Breast epithelium (tissue), 4 donors: ENCODE measurements at places on chromosomes 1 and 21.
A peak's percentile ranks its signal among the peaks of the same experiment; 100 is the strongest.

DNA sequence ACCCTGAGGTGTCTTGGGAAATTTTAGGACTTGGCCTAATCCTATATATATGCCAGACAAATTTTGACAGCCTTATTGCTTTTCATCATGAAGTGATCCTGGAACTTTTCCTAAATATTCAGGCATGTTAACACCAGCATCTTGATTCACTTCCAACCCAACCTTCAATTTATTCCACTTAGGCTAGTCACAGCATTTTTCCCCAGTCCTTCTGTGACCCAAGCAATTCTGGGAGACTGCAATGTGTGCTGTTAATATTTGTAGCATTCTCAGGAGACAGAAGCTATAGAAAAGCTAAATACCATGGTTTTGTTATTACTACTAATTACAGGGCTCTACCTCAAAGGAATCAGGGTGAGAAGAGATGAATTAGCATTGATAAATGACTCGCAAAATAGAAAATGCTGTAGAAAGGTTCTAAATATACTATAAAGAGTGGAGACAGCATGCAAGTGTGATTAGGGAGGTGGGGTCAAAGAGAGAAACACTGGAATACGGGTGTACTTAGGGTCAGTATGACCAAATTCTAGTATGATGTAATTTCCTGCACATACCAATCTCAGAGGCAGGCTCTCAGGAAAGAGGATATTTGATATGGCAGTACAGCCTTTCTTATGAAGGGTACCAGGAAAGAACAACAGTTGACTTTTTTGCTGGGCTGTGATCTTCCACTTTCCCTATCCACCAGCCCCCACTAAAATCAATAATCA lies 29.1 kb downstream of the PRRX1 start:
- DNase-seq = no peak

- DNase-seq = no peak
Measured at GRCh38 chr1:66090859-66091457, 298.3 kb downstream of the PDE4B start.

GRCh38 chr1:201905234-201905890 lies 16.7 kb downstream of the SHISA4 start:
- DNase-seq = no peak

GRCh38 chr1:220521778-220522177 lies 6.2 kb upstream of the MARK1 start:
- no peak for DNase-seq

DNA sequence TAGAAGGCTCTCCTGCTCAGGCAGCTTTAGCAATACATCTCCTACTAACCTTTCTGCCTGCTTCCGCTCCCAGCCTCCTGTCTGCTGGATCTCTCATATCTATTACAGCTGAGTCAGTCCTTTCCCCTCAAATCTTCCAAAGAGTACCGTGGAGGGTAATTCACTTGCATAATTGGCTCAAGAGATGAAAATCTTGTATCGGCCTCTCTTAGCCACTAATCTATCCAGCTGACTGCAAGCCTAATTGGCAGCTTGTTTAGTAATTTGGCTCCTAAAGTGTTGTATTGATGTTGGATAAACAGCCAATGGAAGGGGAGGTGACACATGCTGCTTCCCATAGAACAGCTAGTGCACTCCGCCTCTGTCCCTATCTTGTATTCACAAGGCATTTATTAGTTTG lies 195.7 kb downstream of the GPATCH2 start:
- DNase-seq = no peak

- no peak for DNase-seq
Measured at GRCh38 chr21:25638660-25639550, at the start of gene JAM2. JAM2 (plus strand) TSS chr21:25639258; CDS start chr21:25639822, 564 bp downstream.

DNA sequence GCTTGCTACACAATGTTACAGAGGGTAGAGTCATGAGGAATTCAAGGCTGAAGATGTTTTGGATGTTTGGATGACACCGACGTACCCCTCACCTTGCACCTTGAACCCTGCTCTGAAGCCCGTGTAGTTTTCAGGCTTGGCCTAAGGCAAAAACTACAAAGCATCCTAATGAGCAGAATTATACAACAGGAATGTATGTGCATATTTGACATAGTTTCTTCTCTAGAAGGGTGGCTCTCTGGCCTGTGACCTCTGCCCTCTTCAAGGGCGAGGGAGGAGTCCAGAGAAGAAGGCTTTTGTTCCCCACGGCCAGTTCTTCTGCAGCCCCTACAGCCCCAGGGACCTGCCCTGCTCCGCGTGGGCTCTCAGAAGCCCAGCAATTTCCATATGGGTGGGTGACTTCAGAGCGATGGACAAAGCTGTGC lies 43.3 kb downstream of the L1TD1 start:
- DNase-seq = no peak

DNA sequence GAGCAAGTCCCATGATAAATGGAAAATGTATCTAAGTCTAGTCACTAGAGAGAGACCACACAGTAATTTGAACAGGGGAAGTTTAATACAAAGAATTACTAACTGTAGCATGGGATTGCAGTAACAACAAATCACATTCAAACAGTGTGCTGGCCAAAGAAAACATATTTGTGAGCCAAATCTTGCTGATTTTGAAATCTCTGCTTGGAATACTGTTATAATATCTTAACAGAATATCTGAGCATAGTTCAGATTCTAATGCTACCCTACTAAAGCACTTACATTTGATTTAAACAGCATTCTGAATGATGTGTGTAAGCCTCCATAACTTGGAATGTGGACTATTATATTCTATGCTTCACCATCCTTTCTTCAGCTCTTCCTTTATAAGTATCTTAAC lies 270.0 kb upstream of the BRINP3 start:
- DNase-seq = no peak

DNA sequence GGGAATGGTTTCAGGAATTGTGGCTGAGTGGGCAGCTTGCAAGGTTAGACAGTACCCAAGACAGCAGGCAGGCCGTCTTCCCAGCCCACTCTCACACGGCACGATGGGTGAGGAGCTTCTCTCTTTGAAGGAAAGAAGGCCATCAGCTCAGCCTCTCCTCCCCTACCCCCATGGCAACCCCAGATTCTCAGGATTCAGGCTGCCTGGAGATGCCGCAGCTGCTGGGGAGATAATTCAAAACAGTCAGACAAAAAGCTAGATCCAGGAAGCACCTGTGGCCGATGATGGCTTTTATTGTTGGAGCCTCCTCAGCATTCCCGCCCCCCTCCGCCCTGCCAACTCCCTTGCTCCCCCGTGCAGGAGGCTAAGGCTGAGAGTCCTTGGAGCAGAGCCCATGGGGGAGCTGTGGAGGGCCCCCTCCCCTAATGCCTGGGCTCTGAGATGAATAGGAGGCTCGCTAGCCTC lies 220.5 kb downstream of the TRABD2B start:
- DNase-seq = no peak

DNA sequence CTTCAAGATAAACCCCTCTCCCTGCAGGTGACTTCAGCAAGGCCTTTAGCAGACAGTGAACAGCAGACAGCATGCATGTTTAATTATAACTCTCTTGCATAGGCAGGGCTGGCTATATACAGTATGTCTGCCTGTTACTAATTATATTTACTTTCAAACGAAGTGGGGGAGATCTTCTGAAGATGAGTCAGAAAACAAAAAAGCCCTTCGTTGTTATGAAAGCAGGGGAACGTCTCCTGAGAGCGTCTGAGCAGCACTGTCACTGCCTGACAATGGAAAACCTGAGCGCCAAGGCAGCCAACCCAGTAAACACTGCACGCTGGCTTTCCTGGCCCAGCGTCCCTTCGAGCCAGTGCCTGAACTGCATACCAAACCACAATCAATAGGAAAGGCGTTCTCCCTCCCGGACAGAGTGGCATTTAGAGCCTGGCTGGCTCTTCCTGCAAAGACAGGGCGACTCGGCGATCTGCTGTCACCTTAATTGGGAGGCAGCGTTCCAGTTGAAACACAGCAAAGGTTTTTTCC lies 54.1 kb downstream of the TOMM20 start:
- DNase-seq = peak; percentile 78

DNA sequence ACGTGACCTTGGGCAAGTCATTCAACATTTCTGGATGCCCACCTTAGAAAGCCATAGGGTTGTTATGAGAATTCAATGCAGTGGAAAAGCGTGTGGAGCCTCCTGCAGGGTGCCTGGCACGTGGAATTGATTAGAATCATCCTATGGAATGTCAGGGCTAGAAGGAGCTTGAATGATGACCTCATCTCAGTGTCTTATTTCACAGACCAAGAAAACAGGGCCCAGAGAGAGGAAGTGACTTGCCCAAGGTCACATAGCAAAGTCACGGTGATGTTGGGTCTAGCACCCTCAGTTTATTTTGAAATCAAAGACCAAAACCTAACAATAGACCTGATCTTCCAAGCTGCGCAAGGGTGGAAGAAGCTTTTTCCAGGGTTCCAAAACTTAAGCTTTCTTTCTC lies 6.0 kb downstream of the TRABD2B start:
- DNase-seq = no peak
